ENCODE measurements at places on chromosomes 7 and 10.

- no peak for DNase-seq
Measured at GRCh38 chr7:158950914-158951635, 94.7 kb downstream of the DYNC2I1 start.

- DNase-seq: no peak
Measured at GRCh38 chr10:33547976-33548375, 213.5 kb upstream of the NRP1 start.

GRCh38 chr7:71409550-71410157, 277.7 kb downstream of the GALNT17 start:
- DNase-seq: no peak

DNA sequence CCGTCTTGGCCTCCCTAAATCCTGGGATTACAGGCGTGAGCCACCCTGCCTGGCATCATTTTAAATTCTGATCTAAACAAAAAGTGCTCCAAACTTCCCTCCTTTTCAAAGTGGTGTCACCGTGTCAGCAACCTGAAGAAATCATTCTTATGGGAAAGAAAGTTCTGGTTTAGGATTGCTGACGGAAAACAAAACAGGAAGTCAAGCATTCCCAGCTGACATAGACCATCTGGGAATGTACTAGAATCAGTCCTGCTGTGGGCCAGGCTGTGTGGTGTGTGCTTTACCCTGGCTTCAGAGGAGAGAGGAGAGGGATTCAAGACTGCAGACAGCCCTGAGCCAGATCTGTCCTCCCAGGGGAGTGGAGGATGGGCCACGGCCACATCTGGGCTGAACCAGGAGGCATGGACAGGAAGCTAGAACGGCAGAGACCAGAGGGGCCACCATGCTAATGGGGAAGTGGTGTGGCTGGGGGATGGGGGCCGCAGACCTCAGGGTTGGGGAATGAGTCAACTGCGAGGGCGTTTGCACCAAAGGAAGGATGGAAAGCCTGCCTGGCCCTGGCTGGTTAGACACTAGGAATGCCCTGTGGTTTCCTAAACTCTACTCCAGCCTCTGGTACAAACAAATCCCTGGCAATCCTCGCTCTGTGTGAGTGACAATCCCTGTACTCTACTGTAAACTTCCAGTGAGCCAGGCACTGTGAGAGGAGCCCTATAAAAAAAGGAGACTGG, 16.7 kb upstream of the CLIP2 start:
- no peak for DNase-seq

- no peak for DNase-seq
Measured at GRCh38 chr7:29564496-29565223, 1.0 kb downstream of the PRR15 start.

DNA sequence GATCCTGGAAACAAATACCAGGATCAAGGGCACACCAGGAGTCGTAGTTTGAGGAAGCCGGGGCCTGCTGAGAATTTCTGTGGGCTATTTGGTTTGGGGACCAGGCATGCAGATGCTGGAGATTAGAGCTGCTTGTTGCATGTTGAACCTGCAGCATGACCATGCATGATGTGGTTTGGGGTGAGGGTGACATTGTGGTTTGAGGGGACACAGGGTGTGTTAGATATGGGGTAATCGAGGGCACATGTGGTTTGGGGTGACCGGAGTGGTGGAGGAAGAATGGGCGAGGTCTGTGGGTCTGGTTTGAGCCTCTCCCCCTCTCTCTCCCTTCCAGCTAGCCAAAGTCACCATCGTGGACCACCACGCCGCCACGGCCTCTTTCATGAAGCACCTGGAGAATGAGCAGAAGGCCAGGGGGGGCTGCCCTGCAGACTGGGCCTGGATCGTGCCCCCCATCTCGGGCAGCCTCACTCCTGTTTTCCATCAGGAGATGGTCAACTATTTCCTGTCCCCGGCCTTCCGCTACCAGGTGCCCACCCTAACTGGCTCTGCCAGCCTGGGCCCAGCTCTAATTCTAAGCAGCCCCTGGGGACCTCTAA, 10.2 kb downstream of the NOS3 start:
- no peak for DNase-seq

GRCh38 chr7:41065663-41066062, 637.2 kb downstream of the INHBA start:
- DNase-seq: no peak

GRCh38 chr7:31873816-31874597, 187.0 kb downstream of the PPP1R17 start:
- no peak for DNase-seq

- DNase-seq: no peak
Measured at GRCh38 chr7:111229916-111230315, 139.0 kb downstream of the LRRN3 start.

GRCh38 chr7:44379366-44380188, 54.2 kb upstream of the CAMK2B start:
- no peak for DNase-seq

GRCh38 chr10:98586096-98586495, 139.4 kb upstream of the HPS1 start:
- no peak for DNase-seq

DNA sequence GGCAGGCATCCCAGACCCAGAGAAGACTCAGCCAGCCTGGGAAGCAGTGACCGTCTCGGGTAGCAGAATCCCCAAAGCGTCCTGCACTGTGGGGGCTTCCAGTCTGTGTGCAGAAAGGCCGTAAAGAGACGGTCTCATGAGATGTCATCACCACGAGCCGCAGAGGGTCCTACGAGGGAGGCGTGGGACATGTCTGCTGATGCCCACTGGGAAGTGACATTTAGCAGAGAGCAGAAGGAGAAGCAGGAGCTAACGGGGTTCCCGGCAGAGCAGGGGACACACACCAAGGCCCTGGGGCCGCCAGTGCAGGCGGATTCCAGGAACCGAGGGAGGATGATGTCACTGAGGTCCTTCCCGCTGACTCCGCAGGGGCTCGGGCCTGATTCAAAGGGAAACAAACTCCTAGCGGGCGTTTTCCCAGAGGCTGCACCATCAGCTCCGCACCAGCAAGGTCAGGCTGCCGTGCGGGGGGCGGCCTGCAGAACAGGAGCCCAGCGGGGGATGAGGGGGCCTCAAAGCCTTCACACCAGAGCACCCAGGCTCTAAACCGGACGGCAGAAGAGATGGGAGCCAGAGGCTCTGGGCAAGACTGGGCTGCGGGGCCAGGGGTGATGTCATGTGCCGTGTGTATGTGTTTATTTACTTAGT, 85.4 kb upstream of the PDGFA start:
- peak; percentile 57 for DNase-seq

- no peak for DNase-seq
Measured at GRCh38 chr7:8113184-8113583, 144.6 kb downstream of the GLCCI1 start.

DNA sequence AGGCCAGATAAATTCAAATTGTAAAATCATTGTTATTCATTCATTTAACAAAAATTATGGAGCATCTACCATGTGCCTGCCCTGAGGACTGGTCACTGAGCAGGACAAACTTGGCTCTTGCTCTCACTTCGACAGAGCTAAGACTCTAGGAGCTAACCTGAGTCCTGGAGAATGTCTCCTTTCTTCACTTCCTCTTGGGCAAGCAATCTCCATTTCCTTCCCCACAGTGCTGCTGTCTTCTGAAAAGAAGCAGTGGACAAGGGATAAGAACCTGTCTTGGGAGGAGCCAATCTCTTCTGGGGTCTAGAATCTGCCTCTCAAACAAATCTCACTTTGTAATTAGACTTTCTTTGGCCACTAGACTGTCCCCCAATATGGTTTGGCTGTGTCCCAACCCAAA, 76.2 kb upstream of the PLXNA4 start:
- DNase-seq: no peak

GRCh38 chr7:37448011-37448635, 541 bp downstream of the ELMO1 start:
- peak; percentile 47 for DNase-seq

DNA sequence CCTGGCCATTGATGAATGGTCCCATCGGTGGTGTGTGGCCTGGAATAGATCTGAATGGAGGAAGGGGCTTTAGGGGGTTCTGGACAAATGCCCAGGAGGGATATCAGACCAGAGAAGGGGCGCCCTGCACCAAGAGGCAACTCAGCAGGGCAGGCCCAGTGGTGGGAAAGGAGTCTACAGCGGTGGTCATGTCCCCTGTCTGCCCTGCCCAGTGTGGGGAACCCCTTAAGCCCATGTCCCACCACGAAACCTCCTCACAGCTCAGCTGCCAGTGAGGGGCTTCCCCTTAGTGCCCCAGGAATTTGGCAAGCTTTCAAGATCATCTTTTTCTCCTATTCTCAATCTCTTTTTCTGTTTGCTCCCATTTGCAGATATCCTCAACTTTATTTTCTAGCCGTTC, 14.1 kb upstream of the CCSER2 start:
- no peak for DNase-seq

DNA sequence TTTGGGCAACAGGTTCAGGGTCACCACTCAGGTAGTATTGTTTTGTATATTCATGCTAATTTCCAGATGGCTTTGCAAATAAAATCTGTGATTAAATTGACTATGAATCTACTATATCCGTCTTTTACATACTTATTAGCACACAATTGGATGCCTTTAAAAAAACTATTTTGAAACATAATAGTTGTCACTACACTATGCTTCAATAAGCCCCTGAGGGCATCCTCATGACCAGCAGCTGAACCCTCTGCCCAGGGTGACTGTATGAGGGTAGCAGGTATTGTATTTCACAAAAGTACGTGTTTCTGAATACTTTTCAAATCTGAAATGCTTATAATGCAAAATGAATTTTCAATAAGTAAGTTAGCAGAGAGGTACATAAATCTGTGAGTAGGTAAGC, 97.3 kb downstream of the DNAH11 start:
- no peak for DNase-seq

DNA sequence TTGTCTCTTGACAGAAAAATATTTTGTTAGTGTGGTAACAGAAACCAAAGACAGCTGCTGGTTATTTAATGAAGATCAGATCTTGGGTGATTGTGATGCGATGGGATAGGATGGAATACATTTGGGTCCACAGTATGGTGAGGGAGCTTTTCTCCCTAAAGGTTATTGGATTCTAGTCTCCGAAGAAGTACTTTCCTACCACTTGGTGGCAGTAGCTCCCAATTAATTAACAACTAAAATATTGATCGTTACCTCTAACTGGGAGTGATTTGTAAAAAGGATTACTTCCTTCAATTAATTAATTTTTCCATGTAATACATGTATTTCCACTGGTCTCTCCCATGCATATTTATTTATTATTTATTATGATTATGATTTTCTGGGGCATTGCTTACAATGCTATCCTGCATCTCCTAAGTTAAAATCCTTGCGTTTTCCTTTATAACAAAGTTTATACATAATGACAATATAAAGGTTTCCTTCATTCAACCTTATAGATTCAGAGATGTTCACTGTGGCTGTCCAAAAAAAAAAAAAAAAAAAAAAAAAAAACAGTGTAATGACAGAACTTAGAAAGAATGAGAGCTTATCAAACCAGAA, 25.6 kb downstream of the TMEM196 start:
- DNase-seq: no peak

DNA sequence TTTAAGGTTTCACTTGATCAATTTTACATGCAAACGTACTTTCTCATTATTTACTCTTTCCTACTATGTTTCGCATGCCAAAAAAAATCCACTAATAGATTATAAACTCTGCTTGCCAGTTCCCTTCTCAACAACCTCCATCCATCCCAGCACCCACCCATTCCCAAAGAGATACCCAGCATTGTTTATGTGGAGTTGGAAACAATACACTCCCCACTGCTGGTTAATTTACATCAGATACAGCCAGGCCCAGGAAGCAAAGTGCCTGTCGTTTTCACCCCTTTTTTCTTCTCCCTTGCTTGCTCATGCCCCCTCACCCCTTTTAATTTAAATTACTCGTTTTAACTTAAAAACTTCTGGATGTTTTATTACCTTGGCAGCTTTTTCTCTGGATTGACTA, 59.9 kb downstream of the HIBADH start:
- DNase-seq: no peak

- DNase-seq: no peak
Measured at GRCh38 chr7:124459101-124460055, 306.2 kb downstream of the GPR37 start.

GRCh38 chr10:9535744-9536143, 1481.3 kb downstream of the GATA3 start:
- DNase-seq: no peak

- no peak for DNase-seq
Measured at GRCh38 chr7:115971506-115971905, 59.1 kb downstream of the TFEC start.

GRCh38 chr10:61812052-61812721, 89.3 kb upstream of the ARID5B start:
- DNase-seq: no peak

GRCh38 chr7:81573128-81573527, 196.7 kb downstream of the HGF start:
- no peak for DNase-seq

GRCh38 chr10:69246581-69247312, 26.6 kb downstream of the HKDC1 start:
- no peak for DNase-seq

DNA sequence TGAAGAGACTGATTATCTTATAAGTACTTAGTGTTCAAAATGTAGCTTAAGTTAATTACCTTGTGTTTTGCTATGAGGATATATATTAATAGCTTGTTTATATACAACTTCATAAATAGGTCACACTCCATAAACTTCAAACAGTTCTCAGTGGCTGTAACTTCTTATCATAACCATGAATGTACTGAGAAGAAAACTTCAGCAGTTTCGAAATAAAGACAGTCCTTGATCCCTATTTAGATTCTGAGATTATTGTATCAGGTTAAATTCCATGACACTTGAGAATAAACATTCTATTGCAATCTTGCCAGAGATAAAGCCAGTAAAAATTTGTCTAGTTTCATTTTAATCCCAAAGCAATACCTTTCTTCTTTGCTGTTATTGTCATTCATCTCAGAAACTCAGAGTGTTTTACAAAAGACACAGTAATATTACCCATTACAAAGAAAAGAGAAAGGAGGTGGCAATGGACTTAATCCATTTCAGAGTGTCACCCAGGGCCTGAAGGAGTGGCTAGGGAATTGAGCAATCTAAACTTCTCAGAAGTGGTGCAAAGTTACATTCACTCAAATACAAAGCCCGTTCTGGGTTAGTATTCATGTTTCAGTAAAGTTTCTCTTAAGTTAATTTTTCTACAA, 403.6 kb downstream of the SEMA3D start:
- no peak for DNase-seq

- DNase-seq: no peak
Measured at GRCh38 chr7:4800926-4801838, 25.8 kb downstream of the AP5Z1 start.

- DNase-seq: no peak
Measured at GRCh38 chr7:152050547-152050971, 25.1 kb downstream of the GALNT11 start.

- DNase-seq: no peak
Measured at GRCh38 chr10:34528320-34528719, 286.8 kb downstream of the PARD3 start.

- no peak for DNase-seq
Measured at GRCh38 chr10:71810048-71810750, 36.9 kb upstream of the VSIR start.

DNA sequence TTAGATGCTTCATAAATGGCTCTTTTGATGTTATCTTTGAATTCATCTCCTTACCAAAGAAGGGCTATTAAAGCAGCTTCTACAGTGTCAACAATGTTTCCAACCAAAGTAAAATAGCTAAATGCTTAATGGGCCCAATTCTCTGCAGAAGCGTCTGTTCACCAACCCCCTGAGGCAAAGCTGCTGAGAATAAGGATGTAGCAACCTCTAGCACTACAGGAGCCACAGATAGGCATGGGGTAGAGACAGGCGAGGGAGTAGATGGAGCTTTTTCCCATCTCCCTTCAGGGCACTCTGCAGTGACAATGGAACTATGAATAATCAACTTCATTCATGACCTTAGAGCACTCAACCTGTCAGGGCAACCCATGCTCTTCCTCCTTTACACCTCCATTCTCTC, 134.1 kb downstream of the FZD1 start:
- DNase-seq: no peak

Measured in stimulated activated naive CD4-positive, alpha-beta T cell treated with Interleukin-2 at 50 U/mL for 16 hours (primary cell).